Mesenchymal stem cell (in vitro differentiated cells and primary cell): ENCODE measurements at places on chromosomes 1 and 21.

DNA sequence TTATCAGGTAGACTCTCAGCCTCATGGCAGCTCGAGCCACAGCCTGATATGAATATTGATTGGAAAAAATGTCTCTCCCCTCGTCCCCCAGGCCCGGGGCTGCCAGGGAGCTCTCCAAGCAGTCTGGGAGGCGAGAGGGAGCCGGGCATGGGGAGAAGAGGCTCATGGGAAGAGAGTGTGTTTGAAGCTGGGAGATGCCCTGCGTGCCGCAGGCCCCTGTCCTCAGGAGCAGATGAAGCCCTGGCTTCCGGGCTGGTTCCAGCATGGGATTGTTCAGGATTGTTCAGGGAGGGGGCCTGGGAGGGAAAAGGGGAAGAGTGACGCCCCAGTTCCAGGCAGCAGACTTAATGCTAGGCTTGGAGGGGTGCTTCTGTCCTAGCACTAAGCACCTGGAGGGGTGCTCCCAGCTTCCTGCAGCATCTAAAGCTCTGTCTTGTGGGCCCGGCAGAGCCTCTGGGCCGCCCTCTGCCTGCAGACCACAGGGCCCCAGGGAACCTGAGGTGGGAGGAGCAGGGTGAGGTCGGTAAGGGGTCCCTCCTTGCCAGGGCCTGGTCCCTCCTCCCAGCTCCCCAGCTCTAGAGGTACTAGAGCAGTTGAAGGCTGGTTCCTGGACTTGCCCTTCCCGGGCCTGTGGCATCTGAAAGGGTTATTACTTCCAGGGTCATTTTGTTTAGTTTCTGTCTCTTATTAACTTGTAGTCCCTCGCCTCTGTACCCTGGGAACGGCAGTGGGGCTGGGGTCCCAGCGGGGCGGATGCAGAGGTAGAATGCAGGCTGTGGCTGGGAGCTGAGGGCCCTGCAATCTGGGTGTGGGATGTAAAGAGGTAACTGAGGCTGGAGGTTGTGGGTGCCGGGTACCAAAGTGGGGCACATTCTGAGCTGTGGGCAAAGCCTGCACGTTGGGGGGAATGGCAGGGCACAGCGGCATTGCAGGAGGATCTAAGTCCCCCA, 334.8 kb upstream of the VAMP3 start:
- peaks cover 9% of the 10 kb centered on the region for H3K4me1 ChIP-seq
- H3K4me3 ChIP-seq = no peak overlapping the region
- no peaks in the 10 kb centered on the region for H3K27me3 ChIP-seq
- H3K27ac ChIP-seq = no peak overlapping the region

- no peak overlapping the region for H3K27ac ChIP-seq
- no peak overlapping the region for H3K4me3 ChIP-seq
- H3K36me3 ChIP-seq = no peaks in the 10 kb centered on the region
- no peaks in the 10 kb centered on the region for H3K27me3 ChIP-seq
Measured at GRCh38 chr1:220694866-220695382, 4.8 kb downstream of the C1orf115 start.

DNA sequence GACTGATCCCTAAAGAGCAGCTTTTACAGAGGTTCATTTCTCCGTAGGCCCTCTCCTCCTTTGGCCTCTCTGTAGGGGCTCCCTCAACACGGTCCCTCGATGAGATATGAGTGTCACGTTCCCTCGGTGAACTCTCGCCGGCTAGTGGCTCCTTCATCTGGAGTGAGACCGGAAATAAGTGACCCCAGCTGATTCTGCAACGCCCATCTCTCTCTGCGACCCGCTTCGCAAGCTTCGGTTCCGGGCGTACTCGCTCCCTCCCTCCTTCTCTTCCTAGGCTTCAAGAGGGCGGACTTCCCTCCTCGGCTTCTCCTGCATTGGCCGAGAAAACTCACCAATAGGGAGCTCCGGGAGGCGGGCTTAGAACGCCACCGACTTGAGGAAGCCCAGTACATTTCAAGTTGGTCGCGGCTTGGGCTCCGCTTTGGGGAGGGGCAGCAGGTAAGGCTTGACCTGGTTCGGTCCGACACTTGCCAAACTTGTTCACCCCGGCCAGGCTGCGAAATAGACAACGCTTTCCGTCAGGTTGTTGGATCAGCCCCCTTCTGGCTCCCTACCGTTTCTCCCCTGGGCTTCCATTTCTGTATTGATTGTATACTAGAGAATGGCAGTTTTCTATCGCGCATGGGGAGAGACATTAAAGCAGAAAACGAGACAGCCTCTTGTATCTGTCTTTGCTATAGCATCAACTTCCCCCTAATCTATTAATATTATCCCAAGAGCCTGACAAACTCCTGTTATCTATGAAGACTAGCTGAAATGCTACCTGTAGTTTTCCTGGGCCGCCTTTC, at the start of the genes ANKRD34A and POLR3GL:
TSS of gene ANKRD34A (minus strand) at position 248 of the 791 bp plus-strand sequence. CDS start 2,816 bp downstream, outside the sequence.
TSS of gene POLR3GL (plus strand) at position 363 of the 791 bp plus-strand sequence. CDS start 10,176 bp downstream, outside the sequence.
- H3K27me3 ChIP-seq = no peaks in the 10 kb centered on the region
- H3K4me1 ChIP-seq = peaks cover 26% of the 10 kb centered on the region

DNA sequence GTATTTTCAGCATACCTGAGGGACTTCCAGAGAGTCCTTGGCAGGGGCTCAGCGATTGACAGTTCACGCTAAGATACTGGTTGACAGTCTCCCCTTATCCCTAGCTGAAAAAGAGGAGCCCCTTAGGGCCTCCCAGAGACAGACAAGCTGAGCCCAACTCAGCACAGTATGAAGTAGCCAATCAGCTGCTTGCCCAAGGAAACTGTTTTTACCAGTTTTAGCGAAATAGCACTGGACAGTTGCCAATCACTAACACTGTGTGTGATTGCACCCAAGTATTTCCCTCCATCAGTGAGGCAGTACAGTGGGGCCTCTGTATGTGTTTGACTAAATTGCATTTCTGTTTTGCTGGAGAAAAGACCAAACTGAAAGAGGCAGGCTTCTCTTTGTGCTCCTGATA, 27.0 kb downstream of the KHDRBS1 start:
- H3K36me3 ChIP-seq = peaks cover 52% of the 10 kb centered on the region
- H3K27ac ChIP-seq = no peak overlapping the region
- no peaks in the 10 kb centered on the region for H3K27me3 ChIP-seq
- peaks cover 1% of the 10 kb centered on the region for H3K4me1 ChIP-seq
- no peak overlapping the region for H3K4me3 ChIP-seq
- DNase-seq = no peak
